ENCODE measurements at places on chromosomes 16 and 17.
A peak's percentile ranks its signal among the peaks of the same experiment; 100 is the strongest.

DNA sequence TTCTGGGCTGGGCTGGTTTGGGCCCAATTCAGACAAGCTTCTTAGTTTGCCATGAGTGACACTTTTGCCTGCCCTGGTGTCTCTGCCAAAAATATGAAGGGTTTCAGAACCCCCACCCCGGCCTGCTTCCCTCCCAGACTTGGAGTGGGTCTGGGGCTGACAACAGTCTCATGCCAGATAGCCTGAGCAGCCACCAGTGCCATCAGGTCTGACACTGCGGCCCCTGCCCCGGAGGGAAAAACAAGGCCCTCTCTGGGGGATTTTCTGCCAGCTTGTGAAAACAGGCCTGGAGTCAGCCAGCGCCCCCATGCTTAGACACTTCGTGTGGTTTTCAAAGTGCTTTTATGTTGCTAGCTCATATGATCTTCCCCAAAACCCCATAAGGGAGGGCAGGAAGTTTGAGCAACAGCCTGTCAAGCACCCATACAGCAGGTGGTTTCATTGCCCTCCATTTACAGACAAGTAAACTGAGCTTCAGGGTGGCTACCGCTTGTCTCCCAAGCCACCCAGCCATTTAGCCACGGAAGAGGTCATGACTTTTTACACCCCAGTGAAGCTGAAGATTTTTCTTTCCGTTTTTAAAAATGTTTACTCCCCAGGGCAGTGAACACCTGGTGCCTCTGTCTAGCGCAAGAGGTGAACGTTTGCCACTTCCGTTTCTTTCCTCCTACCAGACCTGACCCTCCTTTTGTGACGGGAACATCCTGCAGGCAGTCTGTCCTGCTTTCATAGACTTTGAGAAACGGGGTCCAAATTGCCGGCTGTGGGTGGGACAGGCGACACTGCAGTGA lies 300.6 kb downstream of the SEC14L1 start:
- no peak for DNase-seq

- no peak for DNase-seq
Observed at GRCh38 chr17:81966343-81967243, 5.6 kb upstream of the NOTUM start.

- no peak for DNase-seq
Observed at GRCh38 chr17:30236297-30236624, 764 bp upstream of the SLC6A4 start.

DNA sequence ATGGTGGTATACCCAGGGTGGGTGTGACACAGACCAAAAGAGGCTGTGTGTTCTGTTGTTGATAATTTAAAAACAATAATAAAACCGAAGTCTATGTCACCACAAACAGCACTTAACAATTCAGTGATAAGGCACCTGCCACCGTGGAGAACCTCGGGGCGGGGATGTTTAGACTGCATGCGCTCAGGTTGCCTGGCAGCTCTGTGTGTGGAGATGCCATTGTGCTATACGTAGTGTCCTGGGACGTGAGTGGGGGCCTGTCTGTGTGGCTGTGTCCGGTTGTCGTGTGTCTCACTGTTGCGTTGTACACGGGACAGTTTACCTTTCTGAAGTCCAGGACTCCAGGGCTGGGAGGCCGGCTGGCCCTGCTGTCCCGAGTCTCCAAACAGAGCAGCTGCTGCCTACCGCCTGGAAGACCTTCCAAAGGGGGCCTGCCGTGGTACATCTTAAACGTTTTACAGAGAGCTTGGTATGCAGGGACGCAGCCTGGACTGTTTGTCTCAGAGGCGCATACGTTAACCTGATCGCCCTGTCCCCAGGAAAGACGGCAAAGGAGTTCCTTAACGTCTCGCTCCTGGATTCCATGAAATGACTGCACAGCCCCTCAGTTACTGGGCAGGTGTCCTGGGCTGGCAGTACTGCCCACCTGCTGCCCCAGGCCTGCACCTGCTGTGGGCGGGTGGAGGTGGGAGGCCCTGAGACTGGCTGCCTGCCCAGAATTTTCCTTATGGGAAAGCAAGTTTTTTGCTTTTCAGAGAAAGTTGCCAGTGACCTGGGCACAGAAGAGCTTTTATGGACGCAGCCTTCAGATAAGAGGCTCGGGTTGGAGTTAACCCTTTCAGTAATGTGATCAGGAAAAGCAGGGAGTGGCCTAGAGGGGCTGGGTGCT lies 19.0 kb downstream of the SPIRE2 start:
- no peak for DNase-seq

DNA sequence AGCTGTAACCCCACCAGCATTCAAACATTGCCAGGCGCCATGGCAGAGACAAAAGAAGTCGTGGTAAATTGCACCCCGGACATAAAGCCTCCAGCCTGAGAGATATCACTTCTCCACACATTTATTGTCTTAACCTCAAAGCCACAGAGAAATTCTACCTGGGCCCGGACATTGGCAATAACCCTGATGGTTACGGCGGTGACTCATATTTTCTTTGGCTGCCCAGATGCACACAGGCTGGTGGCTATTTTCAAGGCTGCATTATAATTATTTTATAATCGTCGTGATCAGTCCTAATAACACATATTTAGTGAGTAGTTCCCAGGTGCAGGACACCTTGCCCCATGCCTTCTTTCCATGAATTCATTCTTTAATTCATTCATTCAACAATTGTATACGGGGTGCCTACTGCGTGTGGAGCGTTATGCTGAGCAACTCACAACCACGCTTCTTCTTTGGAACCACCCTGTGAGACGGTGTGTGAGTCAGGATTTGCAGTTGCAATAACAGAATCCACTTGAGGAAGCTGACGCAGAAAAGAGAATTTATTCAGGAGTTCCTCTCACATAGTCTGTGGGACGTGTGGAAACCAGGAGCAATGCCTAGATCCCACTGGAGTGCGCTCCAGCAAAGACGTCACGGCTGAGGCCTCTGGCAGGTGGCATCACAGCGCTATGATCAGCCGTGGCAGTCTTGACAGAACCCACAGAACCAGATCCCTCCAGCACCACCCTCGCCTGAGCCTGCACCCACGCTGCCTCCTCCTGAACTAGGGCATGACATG lies 245.7 kb downstream of the FOXL1 start:
- peak; percentile 60 for DNase-seq

GRCh38 chr17:32484628-32485027 lies 2.2 kb upstream of the CDK5R1 start:
- DNase-seq: no peak

DNA sequence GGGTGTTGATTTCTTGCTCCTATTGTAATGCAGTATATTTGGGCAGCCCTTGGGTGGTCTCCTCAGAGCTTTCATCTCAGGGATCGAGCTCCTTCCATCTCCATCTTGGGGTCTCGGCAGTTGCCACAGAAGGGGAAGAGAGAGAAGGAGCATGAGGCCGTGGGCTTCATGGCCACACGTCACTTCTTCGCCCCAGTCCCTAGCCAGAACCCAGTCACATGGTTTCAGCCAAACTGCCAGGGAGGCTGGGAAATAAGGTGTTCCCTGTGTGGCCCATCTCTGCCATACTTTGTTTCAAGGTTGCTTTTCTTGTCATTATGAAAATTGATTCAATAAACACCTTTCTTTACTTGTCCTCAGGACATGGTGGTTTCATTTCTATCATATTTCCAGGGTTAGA lies 68.4 kb upstream of the NKD1 start:
- no peak for DNase-seq

DNA sequence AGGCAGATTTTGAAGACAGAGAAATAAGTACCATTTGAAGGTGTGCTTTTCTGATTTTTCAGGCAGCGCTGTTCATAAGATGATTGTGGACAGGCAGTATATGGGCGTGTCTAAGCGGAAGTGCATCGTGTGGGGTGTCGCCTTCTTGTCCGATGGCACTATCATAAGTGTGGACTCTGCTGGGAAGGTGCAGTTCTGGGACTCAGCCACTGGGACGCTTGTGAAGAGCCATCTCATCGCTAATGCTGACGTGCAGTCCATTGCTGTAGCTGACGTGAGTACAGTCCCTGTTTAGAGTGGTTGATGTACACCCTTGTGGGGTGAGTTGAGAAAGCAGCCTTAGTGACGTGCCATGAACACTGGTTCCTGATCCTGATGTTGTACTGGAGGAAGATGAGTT lies 10.7 kb downstream of the UTP4 start:
- no peak for DNase-seq

DNA sequence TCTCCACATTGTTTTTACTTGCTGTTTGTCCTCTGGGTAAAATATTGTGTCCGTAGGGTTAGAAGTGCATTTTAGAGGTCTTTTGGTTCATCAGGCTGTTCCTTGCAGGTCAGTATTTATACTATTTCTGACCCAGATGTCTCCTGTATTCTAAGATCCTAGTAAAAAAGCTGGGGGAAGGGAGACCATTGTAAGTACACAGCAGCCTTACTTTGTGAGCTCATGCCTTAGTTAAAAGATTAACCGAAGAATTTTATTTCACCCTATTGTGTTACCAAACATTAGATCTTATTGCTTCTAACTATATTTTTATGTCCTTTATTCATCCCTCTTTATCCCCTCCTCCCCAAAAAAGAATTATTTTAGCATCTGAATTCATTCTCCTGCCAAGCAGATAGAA lies 444.1 kb upstream of the RBFOX1 start:
- DNase-seq: no peak

DNA sequence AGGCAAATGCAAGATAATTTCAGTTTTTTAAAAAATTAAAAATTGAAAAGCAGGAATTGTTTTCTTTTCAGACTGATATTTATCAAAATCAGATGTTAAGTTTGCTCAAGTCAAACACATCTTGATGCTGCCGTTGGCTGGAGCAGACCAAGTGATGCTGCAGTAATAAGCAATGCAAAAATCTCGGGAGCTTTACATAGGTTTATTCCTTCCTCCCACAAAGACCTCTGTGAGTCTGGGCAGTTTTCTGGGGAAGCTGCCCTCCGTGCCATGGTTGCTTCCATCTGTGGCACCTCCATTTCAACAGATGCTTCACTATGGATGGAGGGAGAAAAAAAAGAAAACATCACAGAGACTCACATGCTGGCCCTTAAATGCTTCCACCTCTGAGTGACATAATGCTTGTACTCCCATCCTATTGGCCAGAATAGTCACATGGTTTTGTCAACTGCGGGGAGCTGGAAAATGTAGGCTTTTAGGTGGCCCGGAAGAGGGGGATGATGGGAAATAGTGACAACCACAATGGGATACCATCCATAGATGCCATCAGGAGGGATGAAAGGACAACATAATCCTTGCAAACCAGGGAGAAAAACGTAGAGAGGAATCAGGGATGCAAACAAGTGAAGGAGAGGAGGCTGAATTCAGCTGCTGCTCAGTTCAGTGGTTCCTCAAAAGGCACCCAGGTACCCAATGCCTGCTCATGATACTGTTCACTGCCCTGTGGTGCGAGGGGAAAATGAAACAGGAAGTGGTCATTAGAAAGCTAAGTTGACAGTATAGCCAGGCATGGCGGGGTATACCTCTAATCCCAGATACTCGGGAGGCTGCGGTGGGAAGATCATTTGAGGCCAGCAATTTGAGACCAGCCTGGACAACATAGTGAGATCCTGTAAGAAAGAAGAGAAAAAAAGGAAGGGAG lies 13.5 kb upstream of the ERCC4 start:
- no peak for DNase-seq

DNA sequence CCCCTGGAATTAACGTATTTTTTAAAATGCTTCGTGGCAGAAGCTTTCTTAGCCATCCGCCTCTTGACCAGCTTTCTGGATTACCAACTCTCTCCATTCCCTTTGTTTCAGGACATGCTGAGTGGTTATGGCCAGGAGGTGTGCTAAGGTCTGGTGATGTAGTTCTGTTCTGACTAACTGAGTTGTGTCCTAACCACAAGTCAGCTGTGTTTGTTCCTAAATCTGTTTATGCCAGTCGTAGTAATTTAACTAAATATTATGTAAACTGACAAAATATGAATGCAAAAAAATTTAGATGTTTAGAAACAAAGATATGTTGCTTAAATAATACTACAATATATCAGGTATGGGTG lies 61.6 kb downstream of the MRTFB start:
- no peak for DNase-seq

DNA sequence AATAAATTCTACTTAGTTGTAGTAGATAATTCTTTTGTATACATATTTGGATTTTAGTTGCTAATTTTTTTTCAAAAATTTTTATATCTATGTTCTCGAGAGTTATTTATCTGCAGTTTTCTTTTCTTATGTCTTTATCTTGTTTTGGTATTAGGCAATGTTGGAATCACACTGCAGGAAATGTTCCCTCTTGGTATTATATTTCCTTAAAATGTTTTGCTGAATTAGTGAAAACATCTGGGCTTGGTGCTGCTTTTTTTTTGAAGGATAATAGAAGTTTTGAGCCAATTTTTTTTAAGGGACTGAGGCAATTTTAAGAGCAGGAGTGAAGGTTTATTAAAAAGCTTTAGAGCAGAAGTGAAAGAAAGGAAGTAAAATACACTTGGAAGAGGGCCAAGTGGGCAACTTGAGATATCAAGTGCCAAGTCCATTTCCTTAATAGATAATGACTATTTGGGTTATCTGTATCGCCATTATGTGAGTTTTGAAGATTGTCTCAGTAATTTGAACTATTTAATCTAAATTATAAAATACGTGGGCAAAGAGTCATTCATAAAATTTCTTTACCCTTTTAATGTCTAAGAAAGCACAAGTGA lies 1390.1 kb upstream of the CDH8 start:
- DNase-seq: no peak
